EL (cell line): ENCODE measurements at places on chromosomes 6 and 20.

GRCh38 chr6:137698636-137699030 is 168.4 kb upstream of the TNFAIP3 start:
- peak; percentile 47 for DNase-seq

DNA sequence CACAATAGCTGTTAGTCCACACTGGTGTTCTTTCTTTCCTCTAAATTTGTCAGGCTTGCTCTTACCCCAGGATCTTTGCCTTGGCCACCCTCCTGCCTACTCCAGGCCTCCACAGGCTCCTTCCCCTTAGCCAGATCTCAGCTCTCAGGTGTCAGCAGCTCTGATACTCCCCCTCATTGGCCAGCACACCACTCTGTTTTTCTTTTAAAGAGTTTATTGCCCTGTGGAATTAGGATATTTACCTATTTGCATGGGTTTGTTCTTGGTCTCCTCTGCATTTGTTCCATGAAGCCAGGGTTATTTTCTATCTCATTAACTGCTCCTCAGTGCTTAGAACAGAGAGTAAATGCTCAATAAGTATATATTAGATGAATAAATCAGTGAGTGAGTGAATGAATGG is 36.8 kb downstream of the GCNT2 start:
- no peak for DNase-seq

GRCh38 chr6:29442719-29443118 is 3.6 kb downstream of the OR10C1 start:
- DNase-seq: no peak

DNA sequence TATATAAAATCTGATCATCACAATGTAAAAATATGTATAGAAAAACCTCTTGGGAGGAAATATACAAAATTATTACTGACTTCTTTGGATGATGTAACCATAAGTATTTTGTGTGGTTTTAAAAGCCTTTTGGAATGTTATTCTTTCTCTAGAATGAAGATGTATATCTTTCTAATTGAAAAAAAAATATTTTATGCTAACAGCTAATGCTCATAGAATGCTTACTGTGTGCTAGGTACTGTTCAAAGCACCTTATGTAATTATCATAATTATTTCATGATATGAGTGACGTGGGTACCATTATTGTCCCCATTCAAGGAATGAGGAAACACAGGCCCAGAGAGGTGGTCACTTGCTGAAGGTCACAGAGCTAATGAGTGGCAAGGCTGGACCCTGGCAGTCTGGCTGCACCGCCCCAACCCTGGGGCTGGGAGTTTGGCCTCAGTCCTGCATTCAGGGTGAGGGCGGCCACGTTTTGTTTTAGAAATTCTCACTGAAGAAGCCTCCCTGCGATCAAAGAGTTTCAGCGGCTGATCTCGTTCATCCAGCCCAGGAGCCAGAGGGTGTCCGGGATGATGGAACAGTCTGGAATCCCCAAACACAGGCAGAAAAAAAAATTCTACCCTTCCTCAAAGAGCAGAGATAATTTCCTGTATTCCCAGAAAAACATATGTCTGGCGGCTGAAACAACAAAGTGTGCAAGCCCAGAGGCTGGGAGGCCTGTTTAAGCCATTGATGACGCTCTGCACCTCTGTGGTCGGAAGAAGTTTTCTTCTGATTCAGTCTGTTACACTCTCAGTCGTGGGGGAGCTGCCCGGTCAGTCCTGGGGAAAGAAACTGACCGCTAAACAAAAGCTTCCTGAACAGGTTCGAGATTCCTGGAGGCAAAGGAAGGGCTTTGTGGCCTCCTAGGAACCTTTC is 37.3 kb downstream of the TFEB start:
- peak; percentile 96 for DNase-seq

DNA sequence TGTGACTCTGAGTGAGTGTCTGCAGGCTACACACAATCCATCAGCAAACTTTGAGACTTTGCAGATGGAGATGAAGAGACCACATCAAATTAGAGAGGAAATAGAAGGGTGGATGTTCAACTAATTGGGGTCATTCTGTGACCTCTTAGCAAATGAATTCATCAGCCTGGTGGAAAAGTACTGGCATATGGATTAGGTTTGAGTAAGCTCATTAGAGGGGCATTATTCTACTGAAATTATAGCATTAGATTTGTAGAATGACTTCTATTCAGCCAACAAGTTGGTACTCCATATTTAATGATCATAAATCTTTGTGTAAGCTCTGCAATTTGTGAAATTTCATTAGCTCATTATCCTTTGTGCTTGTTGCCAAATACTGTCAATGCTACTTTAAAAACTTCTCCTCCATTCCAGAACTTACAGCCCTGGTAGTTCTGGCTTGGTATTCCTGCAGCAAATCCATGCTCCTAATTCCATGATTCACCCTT is 63.8 kb downstream of the ADTRP start:
- no peak for DNase-seq

- DNase-seq: no peak
These were observed 2.9 kb upstream of the HIVEP2 start for GRCh38 chr6:142947714-142948480.

DNA sequence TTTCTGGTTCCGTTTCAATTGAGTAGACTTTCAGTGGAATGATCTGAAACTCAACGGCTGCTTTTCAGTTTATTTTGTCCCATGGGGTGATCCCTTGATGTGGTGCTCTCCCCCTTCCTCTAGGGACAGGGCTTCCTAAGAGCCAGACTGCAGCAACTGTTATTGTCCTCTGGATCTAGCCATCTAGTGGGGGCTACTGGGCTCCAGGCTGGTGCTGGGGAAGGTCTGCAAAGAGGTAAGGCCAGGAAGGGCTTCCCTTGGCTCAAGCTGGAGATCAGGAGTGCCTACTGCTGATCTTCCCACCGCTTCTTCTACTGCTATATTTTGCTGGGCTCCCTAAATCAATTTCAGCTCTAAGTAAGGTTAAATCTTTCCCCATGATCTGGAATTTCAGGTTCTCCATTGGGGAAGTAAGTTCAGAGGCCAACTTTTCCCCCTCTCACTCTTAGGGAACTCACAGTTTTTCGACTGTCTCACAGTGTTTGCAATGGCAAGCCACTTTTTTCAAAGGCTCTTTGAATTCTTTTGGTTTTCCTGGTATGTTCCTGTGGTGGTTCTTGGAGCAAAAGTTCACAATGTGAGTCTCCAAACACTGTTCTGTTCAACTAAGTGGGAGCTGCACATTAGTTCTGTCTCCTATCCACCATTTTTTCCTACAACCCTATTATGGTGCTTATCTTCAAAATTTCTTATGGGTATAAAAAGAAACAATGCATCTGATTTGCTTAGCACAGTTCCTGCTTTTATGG is 286.2 kb upstream of the EXOC2 start:
- no peak for DNase-seq

GRCh38 chr6:31547727-31548543 is 527 bp downstream of the NFKBIL1 start:
- no peak for DNase-seq
